ENCODE measurements at places on chromosomes 4 and X.

DNA sequence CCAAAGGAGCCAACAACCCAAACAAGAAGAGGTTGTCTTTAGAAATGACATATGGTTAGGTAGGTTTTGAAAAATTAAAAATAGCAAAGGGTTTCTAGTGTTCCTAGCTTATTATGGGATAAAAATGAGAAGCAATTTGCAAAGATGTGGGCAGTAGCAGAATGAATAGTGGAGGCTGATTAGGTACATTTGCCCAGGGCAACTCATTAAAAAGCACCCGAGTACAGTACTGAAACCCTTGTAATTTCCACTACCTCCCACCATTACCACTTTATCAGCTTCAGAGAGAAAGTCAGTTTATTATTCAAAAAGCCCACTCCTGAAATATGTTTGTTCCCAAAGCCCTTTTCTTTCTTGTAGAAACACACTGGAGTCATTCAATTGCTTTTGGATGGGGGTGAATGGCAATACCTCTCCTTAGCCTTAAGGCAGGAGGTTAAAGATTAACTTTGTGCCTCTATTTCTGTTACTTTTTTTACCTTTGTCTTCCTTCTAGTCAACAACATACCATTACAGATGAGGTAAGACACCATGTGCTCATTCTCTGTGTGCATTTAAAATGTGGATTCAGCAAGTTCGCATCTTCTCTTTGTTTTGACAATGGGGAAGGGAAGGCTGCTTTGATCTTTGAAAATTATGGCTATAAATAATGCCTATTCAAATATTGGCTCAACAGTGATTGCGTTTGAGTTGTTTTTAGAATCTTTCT lies 353.8 kb upstream of the CASK start:
- no peak for DNase-seq

DNA sequence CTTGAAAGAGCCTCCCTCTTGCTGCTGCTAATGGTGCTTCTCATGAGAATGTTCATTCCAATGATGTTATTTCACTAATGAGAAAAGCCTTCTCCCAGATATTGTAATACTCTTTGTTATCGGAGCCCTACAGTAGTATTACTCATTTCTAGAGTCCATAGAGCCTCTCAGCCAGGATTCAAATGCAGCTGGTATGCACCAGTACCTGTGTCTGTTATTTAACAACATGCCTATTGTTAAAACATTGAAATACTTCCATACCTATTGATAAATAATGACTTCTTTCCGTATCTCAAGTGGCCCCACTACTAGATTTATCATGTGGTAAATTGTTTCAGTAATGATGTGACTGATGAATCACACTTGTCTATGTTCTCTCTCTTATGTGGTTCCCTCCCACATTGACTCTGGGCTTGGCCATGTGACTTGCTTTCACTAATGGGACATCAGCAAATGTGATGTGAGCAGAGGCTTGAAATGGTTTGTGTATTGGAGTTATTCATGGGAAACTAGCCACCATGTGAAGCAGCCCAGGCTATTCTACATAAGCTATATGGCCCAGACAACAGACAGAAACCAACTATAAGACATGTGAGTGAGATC lies 207.6 kb downstream of the THOC2 start:
- no peak for DNase-seq

DNA sequence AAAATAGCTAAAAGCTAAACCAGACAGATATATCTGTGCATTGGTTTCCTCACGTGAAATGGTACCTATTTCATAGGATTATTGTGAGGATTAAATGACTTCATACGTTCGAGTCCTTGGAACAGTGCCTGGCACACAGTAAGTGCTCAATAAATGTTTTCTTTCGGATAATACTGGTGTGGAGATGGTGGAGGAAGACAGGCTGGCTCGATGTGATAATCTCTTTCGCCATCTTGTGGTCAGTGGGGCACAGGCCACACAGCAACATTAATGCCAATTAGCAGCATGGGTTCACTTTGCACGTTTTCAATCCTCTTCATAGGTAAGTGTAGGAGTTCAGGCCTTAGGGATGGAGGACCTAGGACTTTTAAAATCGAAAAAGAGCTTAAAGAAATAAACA lies 9.3 kb downstream of the PAGE4 start:
- DNase-seq, result no peak

- no peak for DNase-seq
Observed at GRCh38 chrX:138982365-138982764, 270.8 kb upstream of the FGF13 start.

GRCh38 chrX:155048977-155049619 lies 21.8 kb downstream of the CMC4 start:
- no peak for DNase-seq

DNA sequence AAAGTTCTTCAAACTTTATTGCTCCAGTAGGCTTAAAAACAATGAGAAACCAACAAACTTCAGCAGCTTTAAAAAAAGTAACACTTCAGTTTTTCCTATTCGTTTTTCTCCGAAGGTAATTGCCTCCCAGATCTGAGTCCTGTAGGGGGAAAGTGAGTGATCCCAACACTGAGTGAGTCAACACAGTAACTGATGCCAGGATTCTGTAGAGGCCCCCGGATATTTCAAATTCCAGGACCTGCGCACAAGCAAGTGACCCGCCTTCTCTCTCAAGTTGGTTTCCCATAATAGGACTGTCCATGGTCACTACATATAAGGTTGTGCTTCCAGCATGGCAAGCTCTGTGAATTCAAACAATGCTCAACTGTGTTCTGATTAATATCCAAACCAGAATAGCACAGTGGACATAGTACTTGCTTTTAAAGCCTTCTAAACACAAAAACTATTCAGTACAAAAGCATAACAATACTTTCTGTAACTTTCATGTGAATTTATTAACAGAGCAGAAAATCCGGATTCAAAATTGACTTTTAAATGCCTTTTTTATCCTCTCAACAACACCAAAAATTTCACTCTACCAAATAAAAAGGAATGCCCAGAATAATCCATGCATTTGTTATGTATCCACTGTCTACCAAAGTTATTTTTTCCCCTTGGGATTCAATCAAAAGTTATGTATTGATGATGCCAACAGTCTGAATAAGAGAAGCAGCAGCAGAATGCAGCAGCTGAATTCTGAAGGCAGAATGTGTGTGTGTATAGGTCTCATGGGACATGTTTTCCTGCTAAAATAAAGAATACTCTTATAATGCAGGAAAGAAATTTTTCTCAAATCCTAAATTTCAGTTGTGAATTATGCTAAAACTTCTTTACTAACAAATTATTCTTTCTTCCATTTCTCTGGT lies at the start of gene DMD:
Gene DMD (minus strand): TSS at position 194 of the 905 bp plus-strand sequence. CDS start 237 bp downstream, outside the sequence.
- DNase-seq, result peak; percentile 78

DNA sequence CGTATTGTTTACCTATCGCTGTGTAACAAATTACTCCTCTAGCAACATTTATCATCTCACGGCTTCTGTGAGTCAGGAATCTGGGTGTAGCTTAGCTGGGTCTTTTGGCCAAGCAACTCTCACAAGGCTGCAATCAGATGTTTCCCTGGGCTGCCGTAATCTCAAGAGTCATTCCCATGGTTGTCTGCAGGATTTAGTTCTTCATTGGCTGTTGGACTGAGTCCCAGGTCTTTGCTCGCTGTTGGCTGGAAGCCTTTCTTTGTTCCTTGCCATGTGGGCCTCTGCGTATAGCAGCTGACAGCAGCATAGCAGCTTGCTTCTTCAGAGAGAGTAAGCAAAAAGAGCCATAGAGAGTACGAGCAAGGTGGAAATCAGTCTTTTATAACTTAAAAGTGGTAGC lies 16.8 kb downstream of the POLR2B start:
- no peak for DNase-seq

DNA sequence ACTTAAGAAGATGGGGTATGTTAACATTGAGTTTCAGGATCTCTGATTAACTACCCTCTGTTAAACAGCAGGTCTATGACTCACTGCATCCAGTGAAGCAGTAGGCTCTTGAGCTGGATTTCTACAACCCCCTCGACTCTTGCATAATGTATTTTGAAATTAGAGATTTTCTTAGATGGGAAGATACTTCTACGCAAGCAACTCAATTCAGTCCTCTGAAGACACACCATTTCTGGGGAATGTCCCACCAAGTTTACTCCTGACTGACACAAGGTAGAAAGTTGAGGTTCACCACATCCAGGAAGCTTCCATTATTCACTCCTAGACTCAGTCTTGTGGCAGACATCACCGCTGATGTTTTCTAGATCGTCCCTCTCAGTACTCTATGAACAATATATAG lies 12.9 kb downstream of the PALLD start:
- no peak for DNase-seq

GRCh38 chrX:17361620-17362019 lies 13.4 kb upstream of the NHS start:
- no peak for DNase-seq

DNA sequence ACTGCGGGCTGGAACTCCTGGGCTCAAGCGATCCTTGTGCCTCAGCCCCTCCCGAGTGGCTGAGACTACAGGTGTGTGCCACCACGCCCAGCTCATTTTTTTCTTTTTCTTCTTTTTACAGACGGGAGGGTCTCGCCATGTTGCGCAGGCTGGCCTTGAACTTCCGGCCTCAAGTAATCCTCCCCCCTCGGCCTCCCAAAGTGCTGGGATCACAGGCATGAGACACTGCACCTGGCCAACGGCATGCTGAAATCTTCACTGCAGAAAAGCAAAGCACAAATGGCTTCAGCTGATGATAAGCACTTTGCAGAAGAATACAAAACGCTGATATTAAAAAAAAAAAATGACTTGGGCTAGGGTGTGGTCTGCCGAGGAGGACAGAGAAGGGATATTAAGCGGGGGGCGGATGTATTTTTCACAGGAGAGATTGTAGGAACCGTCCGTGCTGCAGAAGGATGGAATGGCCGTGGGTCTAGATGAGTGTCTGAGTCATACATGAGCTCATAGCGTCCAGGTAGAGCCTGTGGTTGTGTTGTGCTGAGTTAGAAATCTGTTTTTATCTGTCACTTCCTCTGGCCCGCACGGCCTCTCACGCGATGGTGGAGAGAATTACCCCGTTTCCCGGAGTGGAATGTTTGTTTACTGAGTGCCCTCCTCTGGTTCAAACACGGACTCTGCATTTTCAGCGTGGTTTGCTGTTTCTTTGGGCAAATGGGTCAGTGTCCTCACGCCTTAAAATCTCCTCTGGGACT lies 8.5 kb upstream of the AKAP17A start:
- no peak for DNase-seq

- no peak for DNase-seq
Observed at GRCh38 chrX:100643956-100644860, at the start of gene SRPX2. Gene SRPX2, plus strand, starts transcription at chrX:100644199. Its CDS starts 2,124 bp downstream, at chrX:100646323.

- DNase-seq, result no peak
Observed at GRCh38 chrX:106243376-106243775, 75.3 kb downstream of the PWWP3B start.

DNA sequence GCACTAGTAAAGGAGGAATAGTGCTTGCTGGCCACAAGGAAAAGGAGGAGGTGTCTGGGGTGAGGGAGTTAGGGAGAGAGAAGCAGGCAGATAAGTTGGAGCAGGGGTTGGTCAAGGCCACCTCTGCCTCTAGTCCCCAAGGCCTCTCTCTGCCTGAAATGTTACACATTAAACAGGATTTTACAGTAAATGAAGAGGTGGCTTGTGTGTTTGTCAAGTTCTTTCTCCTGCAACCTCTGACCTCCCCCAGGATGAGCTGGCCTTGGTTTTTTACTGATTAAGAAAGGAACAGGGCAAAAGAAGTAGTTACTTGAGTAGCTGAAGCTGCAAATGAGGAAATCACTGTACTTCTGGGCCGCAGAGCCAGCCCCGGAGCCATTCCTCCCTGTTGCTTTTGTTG lies 2.0 kb downstream of the GJB1 start:
- DNase-seq, result no peak

- DNase-seq, result peak; percentile 77
Observed at GRCh38 chrX:19682712-19683331, 167.5 kb upstream of the MAP3K15 start.

DNA sequence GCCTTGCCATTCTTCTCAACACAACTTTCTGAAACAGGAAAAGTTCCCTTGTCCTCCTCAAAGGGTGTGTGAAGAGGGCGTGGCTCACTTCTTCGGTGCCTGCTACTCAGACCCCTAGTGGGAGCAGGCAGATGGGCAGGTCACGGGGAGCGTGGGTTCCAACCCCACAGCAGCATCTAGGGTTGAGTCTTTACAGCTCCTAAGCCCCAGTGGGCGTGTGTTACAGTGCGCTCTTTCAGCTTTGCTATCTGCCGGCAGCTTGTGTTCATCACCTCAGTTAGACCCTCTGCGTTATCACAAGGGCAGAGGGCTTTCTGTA lies 57.5 kb upstream of the KLF3 start:
- no peak for DNase-seq

DNA sequence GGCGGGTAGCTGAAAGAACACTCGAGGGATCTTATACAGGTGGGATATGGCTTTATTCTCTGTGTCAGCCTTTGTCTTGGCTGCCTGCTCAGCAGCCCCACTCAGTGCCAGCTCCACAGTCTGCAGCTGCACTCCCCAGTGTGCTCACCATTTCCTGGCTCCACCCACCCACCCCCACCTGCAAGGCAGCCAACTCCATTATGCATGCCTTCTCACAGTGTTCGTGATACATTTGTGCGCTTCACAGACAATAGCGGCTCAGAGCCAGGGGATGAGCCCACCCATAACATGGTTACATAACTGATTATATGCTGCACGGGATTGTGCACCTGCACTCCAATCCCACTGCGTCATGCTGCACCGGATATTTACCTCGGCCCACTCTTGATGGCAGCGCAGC lies 8.8 kb upstream of the TMEM128 start:
- no peak for DNase-seq

DNA sequence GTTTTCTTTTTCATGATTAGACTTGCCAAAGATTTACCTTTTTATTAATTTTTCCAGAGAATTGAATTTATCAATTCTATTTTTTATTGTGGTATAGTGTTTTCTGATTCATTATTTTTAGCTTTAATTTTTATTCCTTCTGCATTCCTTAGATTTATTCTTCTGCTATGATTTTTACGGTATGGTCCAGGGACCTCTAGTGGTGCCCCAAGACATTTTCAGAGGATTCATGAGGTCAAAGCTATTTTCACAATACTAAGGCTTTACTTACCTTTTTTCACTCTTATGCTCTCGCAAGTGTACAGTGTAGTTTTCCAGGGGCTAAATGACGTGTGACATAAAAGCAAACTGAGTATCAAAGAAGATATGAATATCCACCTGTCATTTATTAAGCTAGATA lies 8.0 kb downstream of the RADX start:
- DNase-seq, result no peak

GRCh38 chr4:3712936-3713335 lies 53.2 kb upstream of the ADRA2C start:
- no peak for DNase-seq

DNA sequence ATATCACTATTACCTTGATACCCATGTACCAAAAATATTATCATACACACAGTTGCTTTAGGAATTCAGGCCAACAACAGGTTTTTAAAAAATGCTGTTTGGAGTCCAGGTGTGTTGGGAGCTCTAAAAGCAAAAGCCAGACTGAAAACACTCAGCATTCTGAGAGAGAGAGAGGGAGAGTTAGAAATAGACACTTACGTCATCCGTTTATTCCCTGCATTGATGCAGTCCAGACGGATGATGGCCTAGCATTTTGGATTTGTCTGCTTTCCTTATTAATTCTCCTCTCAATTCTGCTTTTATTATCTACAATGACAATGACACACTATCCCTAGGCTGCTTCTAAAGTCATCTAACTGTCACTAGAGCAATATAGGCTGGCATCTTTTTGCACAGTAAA lies 358.3 kb upstream of the BOD1L1 start:
- DNase-seq, result no peak

- DNase-seq, result no peak
Observed at GRCh38 chr4:165580351-165580905, 201.6 kb downstream of the CPE start.

Data from coronary artery (tissue), 2 donors.